ENCODE measurements at places on chromosomes 13 and 19.

DNA sequence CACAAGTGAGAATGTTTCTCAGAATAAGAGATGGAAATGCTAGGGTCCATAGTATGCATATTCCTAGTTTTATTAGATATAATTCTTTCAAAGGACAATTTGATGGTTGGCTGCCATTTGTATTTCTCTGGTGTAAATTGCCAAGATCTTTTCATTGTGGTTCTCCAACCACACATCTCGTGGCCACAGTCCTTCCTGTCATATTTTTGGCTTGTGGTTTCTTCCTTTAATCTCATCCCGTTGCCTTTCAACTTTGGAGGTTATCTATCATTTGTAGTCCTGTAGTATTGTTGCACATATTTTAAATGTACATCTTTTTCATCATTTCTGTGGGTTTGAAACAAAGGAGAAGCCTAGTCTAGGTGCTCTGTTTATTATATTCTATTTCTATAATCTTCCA, 61.2 kb downstream of the WASF3 start:
- no peak for DNase-seq

- no peak for DNase-seq
Measured at GRCh38 chr13:110913322-110914080, 1.4 kb downstream of the ANKRD10 start.

DNA sequence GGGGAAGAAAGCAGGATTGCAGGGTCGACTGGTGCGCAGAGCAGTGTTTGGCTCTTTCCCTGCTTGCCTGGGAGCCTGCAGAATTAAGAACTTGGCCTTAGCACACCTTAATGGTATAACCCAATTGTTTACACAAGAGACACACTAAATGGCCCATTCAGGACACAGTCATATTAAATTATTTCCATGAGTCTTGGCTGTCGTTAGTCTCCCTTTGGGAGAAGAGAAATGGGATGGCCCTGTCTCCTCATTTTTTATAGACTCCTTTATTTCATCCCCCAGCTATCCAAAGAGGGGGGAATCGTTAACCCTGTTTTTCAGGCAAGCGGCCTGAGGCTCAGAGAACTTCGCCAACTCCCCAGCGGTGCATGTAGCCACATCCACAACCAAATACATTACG, 282.5 kb downstream of the SUCLA2 start:
- DNase-seq: no peak

GRCh38 chr19:38990949-38991697, 15.6 kb upstream of the FBXO17 start:
- DNase-seq: no peak

Measured in CD4-positive, alpha-beta T cell treated with Interferon gamma for 1 hour (primary cell).